ENCODE measurements at places on chromosomes 4 and X.

- DNase-seq, result no peak
Observed at GRCh38 chr4:173418639-173419038, 19.7 kb upstream of the SCRG1 start.

- DNase-seq, result no peak
Observed at GRCh38 chr4:78019414-78019813, 37.7 kb upstream of the FRAS1 start.

DNA sequence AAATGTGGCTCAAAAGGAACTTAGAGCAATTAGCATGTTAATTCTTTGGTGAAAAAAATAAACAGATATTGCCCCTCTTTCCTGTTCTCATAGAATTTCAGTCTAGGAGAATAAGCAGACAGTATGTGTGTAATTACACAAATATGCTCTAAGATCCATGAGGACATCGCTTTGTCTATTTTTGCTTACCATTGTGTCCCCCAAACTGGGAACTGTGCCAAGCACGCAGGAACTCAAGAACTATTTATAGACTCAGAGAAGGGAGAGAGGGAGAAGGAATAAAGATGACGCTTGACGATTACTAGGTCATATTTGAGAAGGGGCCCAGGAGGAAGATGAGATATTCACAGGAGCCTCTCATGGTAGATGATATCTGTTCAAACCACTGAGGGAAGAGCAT is 692.6 kb downstream of the RAB28 start:
- no peak for DNase-seq

- DNase-seq, result no peak
Observed at GRCh38 chr4:148226341-148226740, 215.9 kb downstream of the NR3C2 start.

DNA sequence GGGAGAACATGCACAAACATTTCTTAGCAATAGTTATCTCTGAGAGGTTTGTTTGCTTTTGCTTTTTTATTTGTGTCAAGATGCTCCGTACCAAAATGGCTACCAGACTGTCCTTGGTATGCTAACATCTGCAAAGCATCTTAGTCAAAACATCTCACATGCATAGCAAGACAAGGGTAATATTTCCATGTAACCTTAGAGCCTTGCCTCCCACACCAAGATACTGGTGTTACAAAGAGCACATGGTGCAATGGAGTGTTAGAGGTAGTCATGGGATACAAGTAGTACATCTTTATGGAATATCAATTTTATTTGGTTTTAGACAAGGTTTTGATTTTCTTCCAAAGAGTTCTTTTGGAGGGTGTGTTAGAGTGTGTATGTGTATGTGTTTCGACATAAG is 109.7 kb downstream of the NR3C2 start:
- no peak for DNase-seq

GRCh38 chr4:138540056-138540800 is 298.1 kb upstream of the SLC7A11 start:
- DNase-seq, result no peak

- DNase-seq, result no peak
Observed at GRCh38 chrX:5965406-5965805, 263.3 kb downstream of the NLGN4X start.

- no peak for DNase-seq
Observed at GRCh38 chr4:84887824-84888223, 78.7 kb downstream of the WDFY3 start.

- DNase-seq, result no peak
Observed at GRCh38 chr4:38917481-38918025, 49.9 kb downstream of the FAM114A1 start.

GRCh38 chrX:139889760-139890159 is 43.1 kb downstream of the ATP11C start:
- no peak for DNase-seq

DNA sequence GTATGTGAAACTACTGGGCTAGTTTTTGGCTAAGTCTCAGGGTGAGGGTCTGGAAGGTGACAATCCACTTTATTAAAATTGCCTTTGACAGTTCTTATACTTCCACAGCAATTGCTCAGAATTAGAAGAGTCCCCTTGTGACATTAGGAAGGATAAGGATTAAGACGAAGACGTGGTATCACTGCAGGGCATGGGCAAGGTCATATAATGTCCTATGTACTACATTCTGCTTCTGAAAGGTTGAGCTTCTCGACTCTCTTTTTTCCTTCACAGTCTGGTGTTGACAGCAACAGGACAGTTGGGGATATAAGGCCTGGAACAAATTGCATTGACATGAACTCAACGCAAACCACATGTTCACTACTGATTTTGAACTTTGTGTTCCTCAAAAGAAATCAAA is 40.9 kb upstream of the PRDM5 start:
- DNase-seq, result no peak

GRCh38 chrX:143094417-143095023 is 68.8 kb downstream of the SPANXN4 start:
- DNase-seq, result no peak

GRCh38 chr4:93947286-93947685 is 118.7 kb downstream of the ATOH1 start:
- no peak for DNase-seq

DNA sequence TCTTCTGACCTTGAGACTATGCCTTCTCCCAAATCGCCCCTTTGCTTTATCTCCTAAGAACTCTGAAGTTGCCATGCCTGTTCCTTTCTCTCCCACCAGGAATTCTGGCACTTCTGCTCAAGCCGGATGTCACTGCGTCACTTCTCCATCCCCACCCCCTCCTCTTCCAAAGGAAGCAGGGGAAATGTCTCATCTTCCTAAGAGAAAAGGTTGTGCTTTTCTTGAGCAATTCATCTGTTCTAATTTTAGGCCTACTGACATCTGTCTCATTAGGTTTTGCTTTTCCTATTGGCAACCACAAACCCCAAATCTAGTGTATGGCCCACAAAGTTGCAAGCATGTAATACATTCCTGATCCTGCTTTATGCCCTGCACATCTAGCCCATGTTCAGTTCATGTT is 163.1 kb upstream of the PLAC1 start:
- DNase-seq, result no peak

GRCh38 chrX:69504626-69505612 is 793 bp downstream of the NALF2 start:
- DNase-seq, result no peak

GRCh38 chr4:146282657-146283056 is 68.3 kb downstream of the REELD1 start:
- no peak for DNase-seq

- no peak for DNase-seq
Observed at GRCh38 chr4:14926368-14926767, 75.9 kb upstream of the CPEB2 start.

- peak; percentile 56 for DNase-seq
Observed at GRCh38 chr4:2412534-2412884, 5.9 kb downstream of the ZFYVE28 start.

GRCh38 chr4:39642885-39643552 is 4.4 kb upstream of the SMIM14 start:
- no peak for DNase-seq

DNA sequence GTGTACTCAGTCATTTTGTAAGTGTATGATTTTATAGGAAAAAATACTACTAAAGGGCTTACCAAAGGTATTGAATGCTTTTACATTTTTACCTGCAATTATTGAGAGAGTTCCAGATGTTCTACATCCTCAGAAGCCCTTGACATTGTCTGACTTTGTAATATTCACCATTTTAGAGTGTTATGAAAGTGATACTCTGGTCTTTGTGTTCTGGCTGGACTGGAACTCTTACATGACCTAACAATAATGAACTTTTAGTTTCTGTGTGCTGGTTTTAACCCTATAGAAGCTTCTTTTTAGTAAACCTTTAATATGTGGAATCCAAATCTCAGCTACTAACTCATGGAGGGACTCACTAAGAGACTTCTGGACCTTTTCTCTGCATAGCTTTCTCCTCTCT is 478.8 kb upstream of the SPANXN1 start:
- no peak for DNase-seq

GRCh38 chrX:140362861-140363260 is 142.0 kb downstream of the SOX3 start:
- no peak for DNase-seq

DNA sequence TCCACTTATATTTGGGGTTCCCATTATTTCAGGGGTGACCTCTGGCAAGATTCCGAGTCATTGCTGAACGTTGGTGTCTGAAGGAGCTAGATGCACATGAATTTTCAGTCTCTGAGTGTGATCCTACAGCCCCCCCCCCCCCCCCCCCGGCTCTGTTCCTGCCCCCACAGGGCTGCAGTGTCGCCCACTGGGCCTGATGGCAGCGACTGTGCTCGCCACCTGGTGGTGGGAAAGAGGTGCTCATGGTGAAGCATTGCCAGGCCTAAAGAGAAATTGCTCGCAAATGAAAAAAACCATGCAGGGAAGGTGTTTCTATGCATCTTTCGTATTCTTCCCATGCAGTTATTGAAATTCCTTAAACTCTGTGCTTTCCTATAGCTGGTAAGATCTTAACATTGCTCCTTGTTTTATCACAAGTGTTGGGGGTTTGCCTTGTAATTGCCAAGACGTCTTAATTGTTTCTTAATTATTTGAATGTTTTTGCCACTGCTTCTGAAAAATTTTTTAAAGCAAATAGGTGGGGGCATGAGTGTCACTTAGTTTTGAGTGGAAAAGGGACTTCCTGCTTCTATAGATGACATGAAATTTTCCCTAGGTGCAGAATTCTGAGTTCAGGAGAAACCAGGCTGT is 63.2 kb downstream of the CLDN22 start:
- peak; percentile 50 for DNase-seq

GRCh38 chrX:140764401-140764919 is 54.9 kb downstream of the LINC00632 start:
- no peak for DNase-seq

DNA sequence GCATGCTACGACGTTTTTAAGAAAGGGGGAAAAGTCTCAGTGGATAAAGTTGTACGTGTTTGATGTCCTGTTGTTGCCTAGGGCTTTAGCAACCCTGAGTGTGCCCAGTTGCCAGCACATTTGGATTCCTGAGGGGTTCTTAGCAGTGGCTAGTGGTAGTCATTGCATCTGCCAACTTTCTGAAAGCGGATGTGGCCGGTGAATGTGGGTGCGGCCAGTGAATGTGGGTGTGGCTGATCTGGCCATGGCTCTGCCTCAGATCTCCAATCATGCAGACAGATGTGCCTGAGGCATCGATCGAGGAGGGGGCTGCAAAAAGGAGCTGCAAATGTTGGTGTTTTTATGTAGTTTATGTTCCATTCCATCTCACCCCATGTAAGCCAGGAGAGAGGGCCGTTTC is 41.5 kb upstream of the FAT1 start:
- no peak for DNase-seq

GRCh38 chr4:76920715-76921114 is 22.8 kb upstream of the SOWAHB start:
- no peak for DNase-seq

GRCh38 chr4:5788144-5788543 is 77.1 kb downstream of the EVC start:
- no peak for DNase-seq

DNA sequence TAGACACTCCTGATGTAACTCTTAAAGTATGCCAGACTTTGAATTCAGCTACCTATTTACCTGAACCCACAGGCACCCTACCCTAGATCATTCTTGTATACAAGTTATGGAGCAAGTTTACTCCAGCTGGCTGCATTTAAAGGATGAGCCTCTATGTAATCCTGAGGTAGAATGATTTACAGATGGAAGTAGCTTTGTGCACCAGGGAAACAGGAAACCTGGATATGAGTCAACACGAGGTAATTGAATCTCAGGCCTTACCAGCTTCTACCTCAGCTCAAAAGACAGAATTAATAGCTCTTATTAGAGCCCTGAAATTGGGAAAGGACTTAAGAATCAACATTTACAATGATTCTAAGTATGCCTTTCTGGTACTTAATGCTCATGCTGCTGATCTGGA is 119.8 kb downstream of the AGTR2 start:
- no peak for DNase-seq

DNA sequence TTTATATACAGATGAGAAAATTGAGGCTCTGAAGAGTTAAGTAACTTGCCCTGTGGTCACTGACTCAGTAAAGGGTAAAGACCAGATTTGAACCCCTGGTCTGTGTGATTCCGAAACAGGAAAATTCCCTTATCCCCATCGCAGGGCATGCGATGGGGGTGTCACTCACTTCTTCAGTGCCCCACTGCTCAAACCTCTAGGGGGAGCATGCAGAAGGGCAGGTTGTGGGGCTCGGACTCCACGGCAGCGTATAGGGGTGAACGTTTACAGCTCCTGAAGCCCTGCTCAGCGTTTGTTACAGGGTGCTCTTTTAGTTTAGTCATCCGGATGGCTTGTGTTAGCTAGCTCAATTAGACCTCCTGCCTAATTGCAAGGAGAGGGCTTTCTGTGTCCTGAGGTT is 3.7 kb upstream of the EXOC1 start:
- DNase-seq, result no peak

Measured in GM10248 (cell line).